CD4-positive, alpha-beta memory T cell (primary cell): ENCODE measurements at places on chromosomes 12 and 14. TPM values are rescaled to one million over a fixed set of nuclear protein-coding genes. Genes with fewer than 3 reads are reported as not detected.

DNA sequence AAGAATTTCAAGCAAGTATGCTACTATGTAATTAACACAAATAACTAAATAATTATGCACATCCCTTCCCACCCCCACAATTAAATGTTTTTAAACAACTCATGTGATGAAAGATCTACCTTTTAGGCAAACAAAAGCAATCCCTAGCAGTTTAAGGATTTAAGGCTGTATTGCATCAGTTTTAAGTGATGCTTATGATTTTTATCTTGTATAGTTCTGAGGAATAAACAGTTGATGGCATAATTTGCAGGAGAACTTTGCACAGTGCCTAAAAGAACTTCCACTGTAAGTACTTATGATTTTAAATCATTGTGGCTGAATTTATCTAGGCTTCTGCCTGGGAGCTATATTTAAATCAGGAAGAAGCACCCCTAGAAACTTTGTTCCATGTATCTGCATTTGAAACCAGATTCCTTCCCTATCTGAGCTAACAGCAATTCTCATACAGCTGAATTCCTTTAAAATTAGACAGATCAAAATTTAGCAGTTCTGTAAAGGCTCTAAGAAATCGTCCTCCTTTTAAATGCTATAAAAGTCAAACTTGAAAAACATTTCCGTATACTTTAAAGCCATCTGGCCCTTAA is 388.6 kb downstream of the BCAT1 start:
- no peak for DNase-seq

GRCh38 chr14:102554821-102555819 is 37.3 kb upstream of the RCOR1 start:
- peak; percentile 68 for DNase-seq

TCL1B gene
- not detected for total RNA-seq

TMEM117 gene
- 3.7 TPM for total RNA-seq

DNA sequence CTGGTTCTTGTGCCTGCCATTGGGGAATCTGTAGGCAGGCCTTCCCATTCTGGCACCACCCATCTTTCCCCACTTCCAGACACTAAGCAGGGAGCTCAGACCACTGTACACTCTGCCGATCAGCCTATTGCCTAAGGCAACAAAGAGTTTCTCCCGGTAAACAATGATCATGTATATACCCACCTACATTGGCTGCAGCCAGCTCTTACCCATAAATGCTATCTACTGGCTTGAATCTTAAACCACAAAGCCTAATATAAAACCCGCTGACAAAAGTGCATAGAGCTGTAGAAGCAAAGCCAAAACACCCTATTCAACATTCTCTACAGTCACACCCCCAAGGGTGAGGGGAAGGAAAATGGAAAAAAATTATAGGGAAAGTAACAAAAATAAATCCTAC is 20.8 kb upstream of the GLIPR1 start:
- no peak for DNase-seq

GRCh38 chr12:102992297-102992696 is 34.8 kb downstream of the ASCL1 start:
- no peak for DNase-seq

CEBPE gene
- total RNA-seq = 0.84 TPM

RERGL gene
- total RNA-seq = not detected

DNA sequence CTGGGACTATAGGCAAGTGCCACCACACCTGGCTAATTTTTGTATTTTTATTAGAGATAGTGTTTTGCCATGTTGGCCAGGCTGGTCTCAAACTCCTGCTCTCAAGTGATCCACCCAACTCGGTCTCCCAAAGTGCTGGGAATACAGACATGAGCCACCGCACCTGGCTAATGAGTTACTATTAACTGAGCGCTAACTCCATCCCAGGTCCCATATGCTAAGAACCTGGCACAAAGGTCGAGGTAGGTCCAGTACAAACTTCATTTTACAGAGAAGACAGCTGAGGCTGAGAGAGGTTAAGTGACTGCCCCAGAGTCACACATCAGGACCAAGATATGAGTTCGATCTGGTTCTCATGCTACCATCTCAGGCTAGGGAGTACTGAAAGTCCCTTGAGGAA is 4.5 kb upstream of the PLA2G1B start:
- DNase-seq = no peak

- DNase-seq = peak; percentile 14
Observed at GRCh38 chr14:72024043-72024407, 91.8 kb downstream of the RGS6 start.

DNA sequence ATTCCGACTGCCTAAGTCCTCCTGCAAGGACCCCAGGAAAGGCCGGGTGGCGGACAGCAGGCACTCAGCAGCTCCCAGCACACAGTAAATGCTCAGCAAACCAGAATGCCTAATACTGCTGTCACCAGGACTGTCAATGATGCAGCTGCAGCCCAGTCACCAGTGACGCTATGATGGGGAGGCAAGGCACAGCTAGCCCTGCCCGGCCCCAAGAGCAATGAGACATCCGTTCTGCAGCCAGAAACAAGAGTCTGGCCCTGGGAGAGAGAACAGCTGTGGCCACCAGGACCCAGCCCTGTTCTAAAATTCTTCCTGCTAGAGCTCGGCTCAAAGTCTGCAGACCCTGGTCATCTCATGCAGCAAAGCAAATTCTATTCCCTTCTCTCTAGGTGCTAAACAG is 69.8 kb downstream of the NCOR2 start:
- DNase-seq = no peak

DNA sequence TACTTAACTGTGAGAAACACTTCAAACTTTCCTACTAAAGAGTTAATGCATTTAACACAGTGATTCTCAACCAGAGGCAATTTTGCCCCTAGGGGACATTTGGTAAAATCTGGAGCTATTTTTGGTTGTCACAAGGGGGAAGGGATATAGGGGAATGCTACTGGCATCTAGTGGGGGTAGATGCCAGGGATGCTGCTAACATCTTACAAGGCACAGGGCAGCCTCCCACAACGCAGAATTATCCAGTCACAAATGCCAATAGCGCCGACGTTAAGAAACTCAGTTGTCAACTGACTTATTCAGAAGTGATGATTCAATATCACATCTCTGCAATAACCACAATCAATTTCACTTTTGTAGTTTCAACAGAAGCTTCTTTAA is 2.0 kb downstream of the EEA1 start:
- DNase-seq = no peak

- DNase-seq = no peak
Observed at GRCh38 chr14:44763356-44763755, 198.4 kb downstream of the KLHL28 start.

- DNase-seq = no peak
Observed at GRCh38 chr12:109671502-109671901, 42.1 kb upstream of the FAM222A start.

DNA sequence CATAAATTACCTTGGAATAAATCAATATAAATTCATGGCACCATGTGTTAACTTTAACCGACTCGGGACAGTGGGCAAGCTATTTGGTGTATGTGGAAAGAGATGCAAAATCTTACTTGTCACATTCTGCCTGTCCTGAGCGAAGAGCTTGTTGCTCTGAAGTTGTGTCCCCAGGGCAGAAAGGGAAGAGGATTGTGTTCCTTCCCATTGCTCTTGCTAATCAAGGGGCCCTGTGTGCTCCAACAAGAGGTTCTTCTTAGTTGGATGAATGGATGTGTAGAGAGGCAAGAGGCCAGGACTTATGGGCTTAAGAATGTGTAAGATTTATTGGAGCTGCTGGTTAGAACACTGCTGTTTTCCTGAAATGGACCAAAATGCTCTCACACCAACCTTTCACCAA is 36.5 kb upstream of the FRS2 start:
- no peak for DNase-seq

BHLHE41 gene
- total RNA-seq = 0.20 TPM

DNA sequence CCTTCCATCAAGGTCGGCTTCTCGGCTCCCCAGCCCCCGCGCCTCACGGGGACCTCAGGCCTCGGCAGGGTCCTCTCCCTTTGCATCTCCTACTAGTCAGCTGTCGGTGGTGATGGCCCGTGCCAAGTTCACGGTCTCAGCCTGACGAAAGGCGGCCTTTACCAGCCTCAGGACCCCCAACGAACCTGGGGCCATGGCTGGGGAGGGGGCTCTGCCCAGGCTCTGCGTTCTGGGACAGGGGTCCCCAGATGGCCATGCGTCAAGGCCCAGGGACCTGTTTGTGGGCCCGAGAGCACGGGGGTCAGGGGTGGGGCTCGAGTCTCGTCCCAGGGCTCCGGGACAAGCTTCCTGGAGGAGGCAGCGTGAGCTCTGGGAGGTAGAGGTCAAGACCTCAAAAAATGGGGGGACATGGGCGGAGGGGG is 32.8 kb upstream of the DEGS2 start:
- no peak for DNase-seq

DNA sequence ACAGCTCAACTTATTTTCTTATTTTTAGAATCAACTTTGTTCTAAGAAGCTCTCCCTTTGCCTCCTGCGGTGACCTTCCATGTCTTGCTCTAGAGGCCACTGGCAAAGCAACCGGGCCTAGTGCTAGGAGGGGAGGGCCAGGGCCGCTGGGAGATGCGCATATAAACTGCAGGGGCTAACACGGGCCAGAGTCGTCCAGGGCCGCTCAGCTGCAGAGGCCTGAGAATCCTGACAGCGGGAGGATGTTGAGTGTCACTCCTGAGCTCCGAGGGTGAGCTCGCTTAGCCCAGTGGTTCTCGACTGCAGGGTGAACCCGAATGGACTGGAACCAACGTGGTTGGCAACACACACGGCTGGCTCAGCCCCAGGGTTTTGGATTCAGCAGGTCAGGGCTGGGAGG is 6.5 kb upstream of the PIWIL1 start:
- DNase-seq = no peak

VASH1 gene
- 12.6 TPM for total RNA-seq

- DNase-seq = no peak
Observed at GRCh38 chr12:19236656-19237055, 107.1 kb downstream of the PLEKHA5 start.

- no peak for DNase-seq
Observed at GRCh38 chr12:22828066-22828465, 203.1 kb downstream of the ETNK1 start.

GRCh38 chr12:124273630-124274029 is 21.3 kb upstream of the RFLNA start:
- DNase-seq = no peak

- no peak for DNase-seq
Observed at GRCh38 chr12:27255806-27256205, 11.7 kb downstream of the STK38L start.

- DNase-seq = peak; percentile 85
Observed at GRCh38 chr14:89720741-89721729, 233.5 kb downstream of the EFCAB11 start.

- no peak for DNase-seq
Observed at GRCh38 chr14:63918411-63918810, 65.6 kb downstream of the SYNE2 start.

CCNK gene
- total RNA-seq = 77.1 TPM

GRCh38 chr14:103541709-103542604 is 13.0 kb downstream of the TRMT61A start:
- no peak for DNase-seq

GRCh38 chr12:29530436-29530835 is 33.0 kb upstream of the OVCH1 start:
- DNase-seq = no peak
